ENCODE measurements at places on chromosomes 4 and X.

GRCh38 chrX:7889680-7890079, 37.5 kb downstream of the PNPLA4 start:
- DNase-seq: no peak

- DNase-seq: no peak
These were observed 26.5 kb upstream of the SORCS2 start for GRCh38 chr4:7165874-7166201.

- DNase-seq: no peak
These were observed 311.7 kb downstream of the NLGN4X start for GRCh38 chrX:5916945-5917344.

- DNase-seq: no peak
These were observed 270.1 kb upstream of the INTU start for GRCh38 chr4:127362686-127363085.

GRCh38 chrX:124030520-124030919, 69.0 kb downstream of the STAG2 start:
- no peak for DNase-seq

DNA sequence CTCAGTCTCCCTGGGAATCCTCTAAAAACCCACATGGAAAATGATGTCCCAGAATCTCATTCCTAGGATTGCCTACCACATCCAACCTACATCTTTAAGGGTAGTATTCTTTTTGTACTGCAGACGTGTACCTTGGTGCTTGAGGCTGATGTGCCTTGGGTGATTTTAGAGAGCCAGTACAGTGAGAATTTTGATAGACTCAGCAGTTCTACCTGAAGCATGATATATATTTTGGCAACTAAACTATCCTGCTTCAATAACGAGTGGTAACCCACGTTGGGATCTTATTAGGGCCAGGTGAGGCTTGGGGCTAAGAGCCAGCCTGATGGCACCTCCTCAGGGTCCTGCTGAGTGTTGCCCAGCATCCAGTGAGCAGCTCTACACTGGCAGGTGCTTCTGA, 140.4 kb downstream of the ZNF518B start:
- no peak for DNase-seq

- no peak for DNase-seq
These were observed 5.5 kb upstream of the UGT2B17 start for GRCh38 chr4:68581383-68582338.

DNA sequence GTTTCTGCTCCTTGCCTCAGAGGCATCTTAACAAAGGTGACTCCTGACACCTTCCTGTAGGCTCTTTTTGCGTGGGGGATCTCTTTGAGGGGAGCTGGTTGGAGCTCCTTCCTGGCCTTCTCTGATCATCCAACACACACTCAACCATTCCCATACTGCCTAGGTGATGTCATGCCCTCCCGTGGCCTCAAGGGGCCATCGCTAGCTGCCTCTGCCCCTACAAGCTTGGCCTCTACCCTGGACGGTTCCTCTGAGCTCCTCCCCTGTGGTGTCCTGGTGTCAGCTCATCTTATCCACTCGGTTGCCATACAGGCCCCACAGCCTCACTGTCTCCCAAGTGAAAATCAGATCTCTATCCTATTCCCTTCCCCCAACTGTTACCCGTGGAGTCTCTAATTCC, 13.7 kb upstream of the ZNF185 start:
- no peak for DNase-seq

DNA sequence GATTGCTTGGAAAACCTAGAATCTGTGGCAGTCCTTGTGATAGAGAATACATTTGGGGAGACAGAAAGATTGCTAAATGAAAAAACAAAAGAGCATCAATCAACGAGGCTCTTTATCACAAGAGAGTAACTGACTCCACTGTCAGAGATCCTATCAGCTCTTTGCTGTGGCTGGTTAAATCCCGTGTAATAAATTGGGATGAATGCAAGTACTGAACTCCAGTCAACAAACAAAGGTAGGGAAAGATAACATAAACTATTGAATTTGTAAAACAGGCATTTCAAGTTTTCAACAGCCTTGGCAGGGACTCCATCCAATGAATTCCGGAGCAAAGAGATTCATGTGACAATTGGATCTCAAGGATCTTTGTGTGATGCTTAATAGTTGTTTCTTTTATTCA, 21.3 kb downstream of the MMRN1 start:
- DNase-seq: no peak

DNA sequence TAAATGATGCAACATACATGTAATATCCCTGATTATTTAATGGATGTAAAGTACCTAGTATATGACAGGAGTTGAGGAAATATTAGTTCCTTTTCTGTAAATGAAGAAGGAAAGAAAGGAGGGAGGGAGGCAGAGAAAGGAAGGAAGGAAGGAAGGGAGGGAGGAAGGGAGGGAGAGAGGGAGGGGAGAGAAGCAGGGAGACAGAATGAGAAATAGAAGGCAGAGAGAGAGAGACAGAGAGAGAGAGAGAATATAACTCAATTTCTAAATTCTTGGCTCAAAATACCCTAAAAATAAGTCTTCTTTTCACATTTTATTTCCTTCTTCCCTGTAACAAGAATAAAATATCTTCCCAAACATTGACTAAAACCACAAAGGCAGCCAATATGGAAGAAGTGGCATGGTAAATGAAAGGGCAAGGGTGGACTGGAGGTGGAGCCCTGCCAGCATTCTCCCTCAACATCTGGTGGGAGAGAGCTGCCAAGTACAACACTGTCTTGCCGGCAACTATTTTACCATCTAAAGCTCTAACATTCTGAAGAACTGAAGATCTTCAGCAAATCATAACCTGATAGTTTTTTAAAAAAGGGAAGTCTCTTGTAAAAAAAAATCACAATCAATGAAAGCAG, 245.1 kb downstream of the PPP3CA start:
- DNase-seq: no peak

- DNase-seq: no peak
These were observed 1.2 kb upstream of the ELF4 start for GRCh38 chrX:130111220-130112154.

DNA sequence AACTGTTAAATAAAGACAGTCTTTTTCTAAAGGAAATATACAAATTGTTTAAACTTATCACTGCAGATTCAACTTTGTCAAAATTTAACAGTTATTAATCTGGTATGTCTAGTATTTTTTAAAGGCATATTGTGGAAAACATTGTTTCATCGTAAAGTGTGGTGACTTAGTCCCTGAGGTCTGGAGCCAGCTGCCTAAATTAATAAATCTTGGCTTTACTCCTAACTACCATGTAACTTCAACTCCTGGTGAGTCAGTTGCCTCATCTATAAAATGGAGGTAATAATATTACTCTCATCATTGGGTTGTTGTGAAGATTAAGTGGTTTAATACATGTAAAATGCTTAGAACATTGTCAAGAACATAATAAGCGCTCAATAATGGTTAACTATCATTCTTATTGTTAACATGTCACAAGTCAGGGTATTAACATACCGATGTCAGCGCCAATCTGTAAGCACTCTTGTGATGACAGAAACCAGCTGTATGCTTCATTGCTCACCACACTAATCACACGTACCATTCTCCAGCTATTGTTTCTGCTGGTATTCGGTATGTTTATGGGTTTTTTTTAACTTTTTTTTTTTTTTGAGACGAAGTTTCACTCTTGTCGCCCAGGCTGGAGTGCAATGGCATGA, 14.1 kb upstream of the SMIM43 start:
- no peak for DNase-seq

All from C1 segment of cervical spinal cord (tissue), 14 donors.